ENCODE measurements at places on chromosomes 2 and 18. TPM values are rescaled to one million over a fixed set of nuclear protein-coding genes. Genes with fewer than 3 reads are reported as not detected.

DNA sequence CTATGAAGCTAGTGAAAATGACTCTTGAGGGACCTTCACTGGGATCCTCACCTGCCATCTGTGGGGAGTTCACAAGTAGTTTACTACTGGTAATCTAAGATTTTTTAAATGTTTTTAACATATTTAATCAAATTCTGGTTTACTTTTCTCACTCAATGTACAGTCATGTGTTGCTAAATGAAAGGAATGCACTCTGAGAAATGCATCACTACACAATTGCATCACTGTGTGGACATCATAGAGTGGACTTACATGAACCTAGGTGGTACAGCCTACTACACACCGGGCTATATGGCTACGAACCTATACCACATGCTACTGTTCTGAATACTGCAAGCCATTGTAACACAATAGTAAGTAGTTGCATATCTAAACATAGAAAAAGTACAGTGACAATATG is 528.0 kb downstream of the BCL11A start:
- DNase-seq: no peak

GRCh38 chr2:190446193-190446592 is 38.0 kb downstream of the MFSD6 start:
- no peak for DNase-seq

PNO1 gene
- 23.3 TPM for total RNA-seq

DNA sequence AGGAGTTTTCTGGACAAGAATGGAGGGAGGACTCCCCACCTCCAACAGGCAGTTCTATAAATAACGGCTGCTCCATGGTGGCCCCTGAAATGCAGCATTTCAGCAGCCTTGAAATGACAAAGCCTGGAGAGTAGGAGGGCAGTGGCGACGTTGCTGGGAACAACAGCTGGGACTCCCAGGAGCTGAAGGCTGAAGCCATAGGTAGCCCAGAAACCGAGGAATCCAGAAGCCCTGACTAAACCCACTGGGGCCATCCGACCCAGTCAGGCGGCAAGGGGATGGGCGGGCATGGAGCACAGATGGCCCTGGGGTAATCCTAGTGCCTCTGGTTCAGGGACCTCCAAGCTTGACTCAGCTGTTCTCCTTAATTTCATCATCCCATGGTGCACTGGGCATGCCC is 9.0 kb downstream of the PRKAG3 start:
- no peak for DNase-seq

VIT gene
- not detected for total RNA-seq

DNA sequence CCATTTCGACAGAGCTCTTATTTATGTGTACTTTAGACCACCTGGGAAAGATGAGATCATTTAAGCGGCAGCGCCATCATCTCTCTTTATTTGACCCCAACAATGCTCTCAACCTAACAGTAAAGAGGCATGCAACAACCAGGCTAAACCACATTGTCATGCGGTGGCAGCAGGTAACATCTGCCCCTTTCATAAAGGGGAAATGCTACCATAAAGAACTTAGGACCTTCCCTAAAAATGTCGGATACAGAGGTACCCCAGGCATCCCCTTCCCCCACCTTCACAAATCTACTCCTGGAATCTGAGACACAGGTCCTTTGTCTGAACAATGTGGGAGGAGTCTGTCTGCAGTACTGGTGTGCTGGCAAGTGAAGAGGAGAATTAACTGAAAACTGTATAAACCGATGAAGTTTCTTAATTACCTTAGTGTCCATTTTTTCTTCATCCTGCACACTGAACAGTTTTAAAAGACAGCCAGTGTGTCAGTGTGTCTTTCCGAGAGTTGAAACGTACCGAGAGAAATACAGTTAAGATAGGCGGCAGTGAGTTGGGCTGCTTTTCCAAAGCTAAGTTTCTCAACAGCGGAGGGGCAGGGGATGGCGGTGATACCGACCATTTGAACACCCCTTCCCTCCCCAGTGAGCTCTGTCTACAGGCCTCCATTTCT is 1.9 kb downstream of the MEX3C start:
- DNase-seq: peak; percentile 18

GRCh38 chr2:108268001-108268400 is 20.7 kb upstream of the SULT1C2 start:
- no peak for DNase-seq

GRCh38 chr2:124805060-124805459 is 780.0 kb downstream of the CNTNAP5 start:
- DNase-seq: no peak

GRCh38 chr2:42249887-42250286 is 80.7 kb downstream of the EML4 start:
- DNase-seq: no peak

GRCh38 chr2:193276560-193276959 is 1081.8 kb upstream of the TMEFF2 start:
- no peak for DNase-seq

GRCh38 chr2:119772128-119772527 is 12.4 kb downstream of the PTPN4 start:
- no peak for DNase-seq

HOXD10 gene
- not detected for total RNA-seq

NOP58 gene
- 136 TPM for total RNA-seq

DNA sequence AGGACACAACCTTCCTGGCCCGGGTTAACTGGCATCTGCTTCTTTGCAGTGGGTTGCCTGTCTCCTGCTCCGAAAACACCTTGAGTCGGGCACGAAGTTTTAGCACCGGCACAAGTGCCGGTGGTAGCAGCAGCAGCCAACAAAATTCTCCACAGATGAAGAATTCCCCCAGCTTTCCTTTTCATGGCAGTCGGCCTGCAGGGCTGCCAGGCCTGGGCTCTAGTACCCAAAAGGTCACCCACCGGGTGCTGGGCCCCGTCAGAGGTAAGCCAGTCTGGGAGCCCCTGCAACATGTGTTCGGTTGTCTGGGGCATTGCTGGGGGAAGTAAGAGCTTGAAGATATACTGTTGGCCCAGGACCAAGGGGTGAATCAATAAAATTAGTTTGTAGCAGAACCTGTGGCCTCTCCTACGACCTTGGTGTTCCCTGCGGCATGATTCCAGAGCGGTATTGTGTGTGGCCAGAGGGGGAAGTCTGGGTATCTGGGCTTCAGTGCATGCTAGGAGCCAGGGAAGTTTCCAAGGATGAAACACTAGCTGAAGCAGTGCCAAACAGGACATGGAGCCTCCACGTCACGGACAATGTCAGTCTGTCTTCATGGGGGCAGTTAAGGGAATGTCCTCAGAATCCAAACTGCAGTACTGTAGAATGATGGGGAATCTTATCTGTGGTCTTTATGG is 7.8 kb downstream of the AGBL5 start:
- no peak for DNase-seq

GRCh38 chr2:24343225-24343882 is 17.0 kb downstream of the ITSN2 start:
- no peak for DNase-seq
